ENCODE measurements at places on chromosomes 6 and 20.

GRCh38 chr6:9766240-9766915 is 648.5 kb downstream of the TFAP2A start:
- no peak for DNase-seq

DNA sequence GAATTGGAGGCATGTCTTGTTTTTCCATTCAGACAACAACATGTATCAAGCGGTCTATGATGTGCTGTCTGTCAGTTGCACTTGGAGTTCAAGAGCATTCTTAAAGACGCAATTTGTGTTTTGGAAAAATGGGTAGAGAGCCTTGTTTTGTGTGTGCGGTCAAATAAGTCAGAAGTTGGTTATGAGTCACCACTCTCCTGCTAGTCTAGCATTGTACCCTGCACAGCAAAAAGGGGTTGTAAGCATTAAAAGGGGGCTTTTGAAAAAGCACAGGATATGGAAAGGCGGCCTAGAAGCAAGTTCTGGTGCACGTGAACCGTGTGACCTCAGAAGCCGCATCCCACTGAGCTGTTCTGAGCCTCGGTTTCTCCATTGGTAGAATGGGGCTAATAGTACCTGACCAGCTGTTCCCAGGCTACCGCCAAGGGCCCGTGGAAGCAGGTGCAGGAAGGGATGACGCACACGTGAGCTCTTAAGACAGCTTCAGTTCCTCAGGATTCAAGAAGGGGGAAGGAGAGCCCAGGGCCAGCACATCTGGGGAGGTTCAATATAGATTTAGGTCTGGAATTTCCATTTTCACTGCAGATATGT is 61.6 kb upstream of the SNX9 start:
- no peak for DNase-seq

DNA sequence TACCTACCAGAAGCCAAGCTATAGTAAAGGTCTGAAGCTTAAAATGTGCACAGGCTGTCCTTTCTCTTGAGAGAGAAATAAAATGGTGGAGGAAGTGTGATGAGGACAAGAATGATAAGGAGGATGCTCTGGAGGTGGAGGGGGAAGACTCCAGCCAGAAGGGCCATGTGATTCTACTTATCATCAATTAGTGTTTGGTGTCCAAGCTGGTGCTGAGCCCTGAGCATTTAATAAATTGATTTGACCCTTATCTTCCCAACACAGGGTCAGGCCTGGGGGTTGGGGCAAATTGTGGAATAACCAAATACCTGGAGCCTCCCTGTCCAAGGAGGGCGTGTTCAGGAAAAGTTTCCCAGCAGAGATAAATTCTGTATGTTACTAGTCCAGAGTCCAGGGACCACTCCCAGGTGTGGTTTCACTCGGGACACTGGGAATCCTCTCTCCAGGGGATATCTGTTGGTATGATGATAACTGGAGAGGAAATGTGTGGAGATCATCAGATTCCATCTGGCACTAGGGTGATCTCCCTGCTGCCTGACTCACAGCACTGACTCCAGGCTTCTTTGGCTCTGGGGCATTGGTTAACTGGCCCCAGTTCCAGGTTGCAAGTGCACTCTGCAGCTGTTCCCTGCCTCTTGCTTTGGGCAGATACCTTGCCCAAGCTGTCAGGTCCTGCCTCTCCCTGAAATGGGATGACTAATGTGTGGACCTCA is 3.8 kb upstream of the MYBL2 start:
- no peak for DNase-seq

DNA sequence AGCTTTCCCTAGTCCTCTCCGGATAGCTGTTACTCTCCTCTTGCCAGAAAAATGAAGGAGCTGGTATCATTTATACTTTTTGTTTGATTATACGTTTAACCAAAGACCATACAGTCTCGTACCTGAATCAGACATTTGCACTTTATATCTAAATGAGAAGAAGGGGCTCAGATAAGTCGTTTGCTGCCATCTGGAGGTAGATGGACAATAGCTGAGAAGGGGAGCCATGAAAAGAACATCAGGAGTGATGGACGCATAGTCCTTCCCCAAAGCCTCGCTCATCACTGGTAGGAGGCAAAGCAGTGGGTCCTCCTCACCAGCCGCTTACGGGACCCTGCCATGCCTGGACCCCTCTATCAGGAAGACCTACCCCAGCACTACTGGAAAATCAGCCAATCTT is 45.4 kb downstream of the RPF2 start:
- DNase-seq = no peak

- DNase-seq = no peak
These were observed 1260.8 kb upstream of the GJE1 start for GRCh38 chr6:140871911-140872310.

GRCh38 chr20:11248687-11249638 is 575.2 kb upstream of the JAG1 start:
- DNase-seq = no peak

GRCh38 chr6:161056451-161056850 is 64.9 kb downstream of the MAP3K4 start:
- DNase-seq = no peak

DNA sequence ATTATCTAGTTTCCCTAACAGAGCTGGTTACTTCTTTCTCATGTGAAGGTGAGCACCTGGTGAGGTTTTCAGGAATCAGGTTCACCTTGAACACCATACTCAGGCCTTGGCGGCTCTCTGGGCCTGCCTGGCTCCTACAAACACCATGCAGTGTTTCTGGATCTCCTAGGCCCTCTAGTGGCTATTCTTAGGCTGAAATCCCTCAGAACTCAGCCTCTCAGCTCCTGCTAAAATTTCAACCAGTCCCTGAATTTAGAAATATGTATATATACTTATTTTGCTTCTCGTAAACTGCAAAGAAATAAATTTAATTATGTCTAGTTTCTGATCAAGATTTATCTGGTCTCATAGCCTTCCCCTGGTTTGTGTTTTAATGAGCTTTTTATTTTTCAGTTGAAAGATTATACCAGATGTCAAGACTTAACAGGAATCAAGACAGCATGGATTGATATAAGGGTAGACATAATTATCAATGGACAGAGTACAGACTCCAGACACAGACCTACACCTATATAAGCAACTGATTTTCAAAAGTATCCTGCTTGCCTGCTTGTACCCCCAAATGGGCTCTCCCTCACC is 55.9 kb downstream of the ANKEF1 start:
- no peak for DNase-seq

DNA sequence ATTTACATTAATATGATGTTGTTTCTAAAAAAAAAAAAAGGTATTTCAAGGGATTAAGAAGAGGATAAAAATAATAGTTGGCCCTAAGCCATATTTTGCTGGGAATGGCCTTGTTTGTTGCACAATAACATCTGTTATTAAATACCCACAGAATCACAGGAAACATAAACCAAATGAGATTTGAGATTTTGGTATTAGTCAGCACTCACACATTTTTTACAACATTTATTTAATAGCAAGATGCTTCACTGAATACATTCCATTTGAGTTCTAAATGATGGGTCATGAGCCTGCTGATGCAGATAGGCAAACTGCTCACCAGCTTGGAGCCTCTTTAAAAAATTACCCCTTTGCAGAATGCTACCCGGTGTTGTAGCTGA is 92.9 kb upstream of the ENPP5 start:
- DNase-seq = no peak

- no peak for DNase-seq
These were observed 26.3 kb downstream of the WFDC3 start for GRCh38 chr20:45765307-45765875.

- no peak for DNase-seq
These were observed 22.5 kb downstream of the KLHL32 start for GRCh38 chr6:96947055-96947454.

DNA sequence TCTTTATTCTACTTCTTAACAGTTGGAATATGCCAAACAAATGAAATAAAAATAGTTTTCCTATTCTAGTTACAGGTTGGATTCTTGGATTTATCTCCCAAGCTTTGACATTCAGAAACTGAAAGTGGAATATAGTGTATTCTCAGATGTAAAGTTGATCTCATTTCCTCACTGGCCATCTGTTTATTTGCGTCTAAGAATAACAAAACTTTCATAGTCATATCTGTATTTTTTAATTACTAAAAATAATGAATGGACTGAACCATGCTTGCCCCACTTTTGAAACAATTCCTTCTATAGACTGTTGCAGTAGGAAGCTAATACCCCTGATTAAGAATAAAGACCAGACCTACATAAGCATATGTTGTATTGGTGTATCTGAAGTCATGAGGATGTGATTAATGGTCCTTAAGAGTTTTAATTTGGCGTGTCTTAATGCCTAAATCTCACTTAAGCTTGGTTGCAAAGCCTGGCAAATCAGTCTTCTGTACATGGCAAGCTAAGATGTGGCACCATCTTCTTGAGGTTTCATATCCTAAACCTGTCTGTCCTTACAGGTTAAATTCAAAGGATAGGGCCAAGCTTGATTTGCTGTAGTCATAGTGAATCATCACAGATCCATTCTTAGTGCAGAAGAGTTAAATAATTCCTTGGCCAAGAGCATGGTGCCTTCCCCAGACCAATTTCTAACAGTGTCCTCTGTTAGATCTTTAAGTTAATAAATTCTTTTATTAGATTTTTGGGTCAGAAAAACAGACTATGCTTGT is 58.9 kb downstream of the FOXO3 start:
- DNase-seq = no peak

- DNase-seq = no peak
These were observed 13.3 kb upstream of the PCMTD2 start for GRCh38 chr20:64242003-64242796.

- DNase-seq = no peak
These were observed 201.5 kb upstream of the ECI2 start for GRCh38 chr6:4336778-4337442.

DNA sequence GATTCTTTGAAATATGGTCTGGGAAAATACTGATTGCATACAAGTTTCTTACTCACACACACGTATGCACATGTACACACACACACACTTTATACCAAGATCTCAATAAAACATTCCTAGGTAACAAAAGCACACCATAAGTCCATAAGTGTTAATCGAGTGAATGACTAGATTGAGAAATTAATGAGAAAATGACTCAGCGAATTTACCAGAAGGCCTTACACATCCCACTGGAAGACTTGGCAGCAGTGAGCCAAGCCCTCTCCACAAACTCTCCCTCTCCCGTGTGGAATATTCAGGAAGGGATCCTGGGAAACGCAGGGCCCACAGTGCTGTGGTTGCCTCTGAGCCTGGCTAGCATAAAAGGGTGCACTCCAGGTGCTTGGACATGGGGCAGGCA is 227.2 kb downstream of the LY86 start:
- no peak for DNase-seq

- no peak for DNase-seq
These were observed 31.7 kb downstream of the SAMHD1 start for GRCh38 chr20:36919715-36920333.

GRCh38 chr6:106486236-106486635 is 125.7 kb downstream of the CRYBG1 start:
- no peak for DNase-seq

DNA sequence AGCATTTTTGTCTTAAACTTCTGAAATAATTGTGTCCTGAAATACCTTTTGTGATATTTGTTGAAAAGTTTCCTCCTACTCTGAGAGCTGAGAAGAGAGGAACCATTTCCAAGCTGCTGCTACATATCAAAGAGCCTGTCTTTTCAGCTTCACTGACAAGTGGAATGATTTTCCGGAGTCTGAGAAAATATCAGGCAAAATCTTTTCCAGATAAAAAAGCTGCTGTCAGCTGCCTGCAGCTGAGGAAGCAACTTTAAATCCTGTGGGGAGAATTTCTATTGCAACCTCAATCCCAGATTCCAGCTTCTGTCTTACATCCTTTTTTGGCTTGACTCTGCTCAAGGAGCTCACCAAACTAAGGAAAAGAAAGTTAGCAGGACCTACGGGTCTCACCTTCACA is 904.3 kb downstream of the PHF3 start:
- DNase-seq = no peak

DNA sequence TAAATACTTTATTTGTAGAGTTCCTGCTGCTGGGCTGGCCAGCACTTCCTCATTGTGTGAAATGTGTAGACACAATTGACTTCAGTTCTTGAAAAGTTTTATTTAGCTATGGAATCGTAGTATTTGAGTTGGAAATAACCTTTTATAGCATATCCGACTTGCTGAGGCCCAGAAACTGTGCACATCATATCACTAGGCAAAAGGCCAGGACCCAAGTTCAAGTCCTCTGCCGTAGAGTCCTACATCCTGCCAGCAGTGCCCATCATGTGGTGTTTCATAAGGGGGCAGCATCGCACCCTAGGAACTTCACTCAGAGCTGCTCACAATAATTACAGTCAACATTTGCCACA is 207.7 kb upstream of the SNX9 start:
- no peak for DNase-seq

GRCh38 chr20:10602221-10602871 is 71.5 kb downstream of the JAG1 start:
- no peak for DNase-seq

DNA sequence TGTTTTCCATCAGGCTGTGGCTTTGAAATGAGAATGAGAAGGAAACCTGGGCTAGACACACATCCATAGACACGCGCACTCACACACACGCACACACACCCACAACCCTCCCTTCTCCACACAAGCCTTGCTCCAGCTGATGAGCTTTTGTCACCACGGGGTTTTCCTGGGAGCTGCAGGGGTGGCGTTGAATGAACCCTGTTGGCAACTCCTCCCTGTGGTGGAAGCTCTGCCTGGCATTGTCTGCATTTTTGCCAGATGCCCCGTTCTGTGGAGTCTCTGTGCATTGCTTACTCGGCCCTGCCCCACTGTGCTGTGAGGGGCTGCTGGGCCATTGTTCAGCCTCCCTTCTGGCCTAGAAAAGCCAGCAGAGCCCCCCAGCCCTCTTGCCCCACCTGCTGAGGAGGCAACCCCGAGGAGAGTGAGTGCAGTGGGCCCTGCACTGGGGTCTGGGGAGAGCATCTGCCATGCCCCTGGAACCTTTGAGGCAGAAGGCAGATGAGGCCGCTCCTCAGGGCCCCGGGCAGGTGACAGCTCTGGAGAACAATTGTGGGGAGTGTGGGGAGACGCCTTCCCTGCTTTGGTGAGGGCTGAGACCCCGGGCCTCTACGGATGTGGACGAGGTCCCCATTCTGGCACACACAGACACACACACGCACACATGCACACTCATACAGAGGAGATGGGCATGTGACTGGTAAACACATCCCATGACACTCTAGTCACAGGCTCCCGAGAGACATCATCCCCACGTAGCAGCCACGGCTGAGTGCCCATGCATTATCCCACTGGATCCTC is 9.9 kb downstream of the ADIG start:
- no peak for DNase-seq

DNA sequence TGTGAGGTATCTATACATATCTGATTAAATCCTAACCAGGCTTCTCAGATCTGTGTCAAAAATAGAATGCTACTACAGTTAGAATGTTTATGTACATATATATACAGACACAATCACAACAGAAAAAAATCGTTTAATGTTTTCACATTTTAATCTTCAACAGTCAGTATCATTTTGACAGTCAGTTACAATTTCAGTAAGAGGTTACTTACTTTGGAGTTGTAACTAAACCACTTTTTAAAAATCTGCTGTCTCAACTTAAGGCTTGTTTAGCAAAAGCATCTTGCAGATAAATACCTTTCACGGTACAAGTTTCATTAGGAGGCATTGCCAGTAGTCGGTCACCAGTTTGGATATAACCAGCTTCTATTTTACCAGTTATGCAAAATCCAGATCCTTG is 32.3 kb upstream of the ALDH8A1 start:
- no peak for DNase-seq

GRCh38 chr20:40414843-40415615 is 274.0 kb downstream of the MAFB start:
- no peak for DNase-seq

Measured in natural killer cell treated with Interleukin-12 subunit alpha and Interleukin-12 subunit beta and Interleukin-15 and Interleukin-18, amount 100 ng/mL, for 72 hours (primary cell).